ENCODE measurements at places on chromosomes 7 and 10.
A peak's percentile ranks its signal among the peaks of the same experiment; 100 is the strongest.

DNA sequence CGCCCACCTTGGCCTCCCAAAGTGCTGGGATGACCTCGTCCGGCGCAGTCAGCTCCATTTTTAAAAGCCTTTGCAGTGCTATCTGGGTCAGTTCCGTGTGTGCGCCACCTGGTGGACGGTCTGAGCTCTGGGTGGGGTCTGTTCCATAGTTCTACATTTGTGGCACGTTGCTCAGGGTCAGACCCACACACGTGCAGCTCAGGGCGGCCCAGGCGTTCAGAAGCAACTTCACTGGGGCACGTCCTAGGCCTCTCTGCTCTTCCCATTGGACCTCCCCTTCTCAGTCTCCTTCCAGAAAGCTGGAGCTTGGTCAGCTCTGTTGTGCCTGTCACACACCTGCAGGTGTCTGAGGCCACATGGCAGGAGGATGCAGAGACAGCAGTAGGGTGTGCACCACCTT is 137.9 kb downstream of the DNAJB6 start:
- H3K27me3 ChIP-seq: no peaks in the 10 kb centered on the region
- H3K4me3 ChIP-seq: no peak overlapping the region
- H3K27ac ChIP-seq: no peak overlapping the region
- peaks cover 3% of the 10 kb centered on the region for H3K36me3 ChIP-seq
- peak; percentile 16 for DNase-seq

- no peak overlapping the region for H3K27ac ChIP-seq
- H3K4me1 ChIP-seq: no peaks in the 10 kb centered on the region
- no peak overlapping the region for H3K4me3 ChIP-seq
- H3K36me3 ChIP-seq: no peaks in the 10 kb centered on the region
- H3K27me3 ChIP-seq: no peaks in the 10 kb centered on the region
These were observed 7.9 kb downstream of the TBATA start for GRCh38 chr10:70777063-70777875.

- DNase-seq: peak; percentile 20
- no peak overlapping the region for H3K4me3 ChIP-seq
- no peak overlapping the region for H3K27ac ChIP-seq
These were observed 124.8 kb upstream of the CHST15 start for GRCh38 chr10:124217906-124218804.

DNA sequence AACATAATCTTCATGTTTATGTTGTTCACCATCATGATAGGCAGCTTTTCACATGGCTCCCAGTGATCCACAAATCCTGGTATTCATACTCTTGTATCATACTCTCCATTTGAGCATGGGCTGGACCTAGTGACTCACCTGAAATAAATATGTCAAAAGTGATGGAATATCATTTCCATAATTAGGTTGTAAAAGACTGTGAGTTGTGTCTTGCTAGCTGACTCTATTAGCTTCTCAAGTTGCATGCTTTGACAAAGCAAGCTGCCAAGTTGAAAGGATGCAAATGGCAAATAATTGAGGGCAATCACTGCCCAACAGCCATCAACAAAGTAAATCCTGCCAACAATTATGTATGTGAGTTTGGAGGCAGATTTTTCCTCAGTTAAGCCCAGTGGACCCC is 300.4 kb downstream of the AHR start:
- no peaks in the 10 kb centered on the region for H3K27me3 ChIP-seq
- H3K4me3 ChIP-seq: no peak overlapping the region
- no peaks in the 10 kb centered on the region for H3K36me3 ChIP-seq
- no peak for DNase-seq
- no peaks in the 10 kb centered on the region for H3K4me1 ChIP-seq

GRCh38 chr7:116863936-116864500 is 1.6 kb downstream of the CAPZA2 start:
- no peaks in the 10 kb centered on the region for H3K36me3 ChIP-seq
- peak overlapping the region; percentile 72 for H3K4me3 ChIP-seq
- no peak overlapping the region for H3K27ac ChIP-seq
- H3K4me1 ChIP-seq: no peaks in the 10 kb centered on the region
- no peak for DNase-seq
- no peaks in the 10 kb centered on the region for H3K27me3 ChIP-seq

DNA sequence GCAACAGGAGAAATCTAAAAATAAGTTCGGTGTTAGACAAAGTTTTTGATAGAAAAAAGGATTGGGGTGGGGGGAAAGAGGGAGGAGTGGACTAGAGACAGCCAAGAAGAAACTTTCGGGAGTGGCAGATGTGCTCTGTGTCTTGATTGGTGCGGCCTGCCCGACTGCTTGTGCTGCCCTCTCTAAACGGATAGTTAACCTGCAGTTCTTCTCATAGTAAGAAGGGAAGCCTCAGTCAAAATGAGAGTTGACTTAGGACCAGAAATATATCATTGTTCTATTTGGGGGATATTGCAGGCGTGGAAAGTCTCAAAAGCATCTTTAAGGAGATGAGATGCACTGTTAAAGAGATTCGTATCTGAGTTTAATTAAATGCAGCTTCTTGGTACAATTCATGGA is 39.3 kb downstream of the UBE3C start:
- DNase-seq: no peak
- no peaks in the 10 kb centered on the region for H3K27me3 ChIP-seq
- H3K4me3 ChIP-seq: no peak overlapping the region
- H3K36me3 ChIP-seq: peaks cover 15% of the 10 kb centered on the region

Data from iPS DF 6.9 (cell line).